ENCODE measurements at places on chromosomes 1 and 21. TPM values are rescaled to one million over a fixed set of nuclear protein-coding genes. Genes with fewer than 3 reads are reported as not detected.

The B3GALT2 gene
- total RNA-seq, result 7.6 TPM

DNA sequence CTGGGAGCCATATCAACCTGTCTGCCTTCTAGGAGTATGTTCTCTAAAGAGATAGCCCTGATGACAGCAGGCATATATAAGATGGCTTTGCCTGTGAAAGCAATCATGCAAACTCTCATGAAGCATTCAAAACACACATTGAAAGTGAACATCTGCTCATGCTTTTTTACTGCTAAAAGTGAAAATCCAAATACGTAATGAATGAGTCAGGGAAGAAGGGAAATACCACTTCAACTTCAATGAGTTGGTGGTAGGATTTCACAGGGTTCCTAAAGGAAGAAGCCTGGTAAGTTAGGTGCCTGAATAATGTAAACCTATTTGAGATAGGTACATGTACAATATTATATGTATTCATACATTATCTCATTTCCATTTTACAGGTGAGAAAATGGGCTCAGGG lies 50.5 kb upstream of the SLFNL1 start:
- no peak for DNase-seq

DNA sequence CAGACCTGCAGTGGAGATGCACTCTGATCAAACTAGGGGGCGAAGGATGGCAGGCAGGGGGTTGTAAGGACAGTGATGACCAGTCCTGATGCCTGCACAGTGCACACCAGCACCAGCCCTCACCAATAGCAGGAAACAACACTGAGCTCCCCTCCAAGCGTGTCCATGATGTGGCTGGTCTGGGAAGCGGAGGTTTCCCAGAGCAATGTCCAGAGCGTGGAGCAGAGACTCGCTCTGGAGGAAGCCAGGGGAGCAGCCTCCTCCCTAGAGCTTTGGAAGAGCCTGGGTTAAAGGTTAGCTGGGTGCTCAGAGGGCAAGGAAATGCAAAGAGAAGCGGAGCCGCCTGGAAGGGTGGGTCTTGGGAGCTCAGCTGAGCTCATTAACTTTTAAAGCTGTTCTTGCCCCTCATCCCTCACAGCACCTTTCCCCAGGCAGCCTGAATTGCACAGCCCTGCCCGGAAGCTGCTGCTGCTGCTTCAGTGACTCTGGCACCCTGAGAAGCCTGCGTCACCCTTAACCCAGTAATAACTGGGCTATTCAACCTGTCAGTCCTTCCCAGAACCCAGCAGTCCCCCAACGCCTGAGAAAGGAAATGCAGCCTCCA lies 162.2 kb upstream of the RAB4A start:
- DNase-seq, result no peak

GRCh38 chr1:156229809-156230472 lies 12.0 kb upstream of the BGLAP start:
- DNase-seq, result no peak

Data from chondrocyte (in vitro differentiated cells).